ENCODE measurements at places on chromosomes 16 and 17. TPM values are rescaled to one million over a fixed set of nuclear protein-coding genes. Genes with fewer than 3 reads are reported as not detected.
A peak's percentile ranks its signal among the peaks of the same experiment; 100 is the strongest.

DNA sequence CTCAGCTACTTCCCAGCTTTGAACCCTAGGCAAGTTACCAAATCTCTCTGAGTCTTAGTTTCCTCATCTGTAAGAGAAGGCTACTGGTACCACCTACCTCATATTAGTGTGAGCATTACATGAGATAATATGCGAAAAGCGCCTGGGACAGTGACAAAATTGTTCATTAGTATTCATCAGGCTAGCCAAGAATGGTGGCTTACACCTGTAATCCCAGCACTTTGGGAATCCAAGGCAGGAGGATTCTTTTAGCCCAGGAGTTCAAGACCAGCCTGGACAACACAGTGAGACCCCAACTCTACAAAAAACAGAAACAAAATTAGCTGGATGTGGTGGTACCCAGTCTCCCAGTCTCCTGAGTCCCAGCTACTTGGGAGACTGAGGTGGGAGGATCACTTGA lies 3.3 kb downstream of the PLCD3 start:
- no peak for DNase-seq

- DNase-seq: no peak
Observed at GRCh38 chr17:82458885-82459424, 414 bp downstream of the NARF start.

DNA sequence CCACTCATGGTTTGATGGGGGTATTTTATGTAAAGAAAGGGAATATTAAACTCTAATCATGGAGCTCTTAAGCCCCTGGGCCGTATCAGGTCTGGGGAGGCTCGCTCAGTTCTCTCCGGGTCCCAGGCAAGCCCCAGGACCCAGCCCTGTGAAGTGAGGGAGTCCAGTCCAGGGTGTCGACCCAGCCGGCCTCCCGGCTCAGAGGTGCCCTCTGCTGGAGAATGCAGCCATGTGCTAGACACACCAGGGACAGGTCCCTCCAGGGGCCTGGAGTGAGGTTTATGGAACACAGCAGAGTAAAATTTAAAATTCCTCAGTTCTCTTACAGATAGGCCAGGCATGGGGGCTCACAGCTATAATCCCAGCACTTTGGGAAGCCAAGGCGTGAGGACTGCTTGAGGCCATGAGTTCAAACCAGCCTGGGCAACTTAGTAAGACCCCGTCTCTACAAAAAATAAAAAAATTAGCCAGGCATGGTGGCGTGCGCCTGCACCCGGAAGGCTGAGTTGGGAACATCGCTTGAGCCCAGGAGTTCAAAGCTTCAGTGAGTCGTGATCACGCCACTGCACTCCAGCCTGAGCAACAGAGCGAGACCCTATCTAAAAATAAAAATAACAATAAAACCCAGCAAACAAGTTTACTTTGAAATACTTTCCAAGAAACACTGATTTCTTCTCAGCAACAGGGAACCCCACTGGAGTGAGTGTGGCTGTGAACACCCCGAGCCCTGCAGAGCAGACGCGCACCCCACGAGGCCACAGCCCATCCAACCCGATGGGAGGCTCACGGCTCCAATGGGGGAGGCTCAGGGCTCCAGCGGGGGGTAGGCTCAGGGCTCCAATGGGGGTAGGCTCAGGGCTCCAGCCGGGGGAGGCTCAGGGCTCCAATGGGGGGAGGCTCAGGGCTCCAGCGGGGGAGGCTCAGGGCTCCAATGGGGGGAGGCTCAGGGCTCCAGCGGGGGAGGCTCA lies 72.2 kb downstream of the ZNF778 start:
- peak; percentile 69 for DNase-seq

DNA sequence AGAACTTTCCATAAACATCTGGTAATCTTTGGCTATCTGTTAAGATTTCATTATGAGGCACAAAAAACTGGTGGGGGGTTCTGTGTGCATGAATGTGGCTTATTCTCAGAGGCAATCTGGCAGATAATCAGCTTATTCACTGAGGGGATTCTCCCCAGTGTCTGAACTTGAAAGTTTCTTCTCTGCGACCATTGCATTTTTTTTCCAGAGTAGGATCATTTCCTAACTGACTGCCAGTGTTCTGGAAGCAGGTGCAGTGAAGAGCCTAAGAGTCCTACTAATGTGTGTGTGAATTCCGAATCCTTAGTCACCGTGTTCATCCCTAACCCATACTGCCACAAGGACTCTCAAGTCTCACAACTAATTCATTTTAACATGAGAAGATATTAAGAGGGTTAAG lies 64.9 kb upstream of the LRRC37A3 start:
- no peak for DNase-seq

DNA sequence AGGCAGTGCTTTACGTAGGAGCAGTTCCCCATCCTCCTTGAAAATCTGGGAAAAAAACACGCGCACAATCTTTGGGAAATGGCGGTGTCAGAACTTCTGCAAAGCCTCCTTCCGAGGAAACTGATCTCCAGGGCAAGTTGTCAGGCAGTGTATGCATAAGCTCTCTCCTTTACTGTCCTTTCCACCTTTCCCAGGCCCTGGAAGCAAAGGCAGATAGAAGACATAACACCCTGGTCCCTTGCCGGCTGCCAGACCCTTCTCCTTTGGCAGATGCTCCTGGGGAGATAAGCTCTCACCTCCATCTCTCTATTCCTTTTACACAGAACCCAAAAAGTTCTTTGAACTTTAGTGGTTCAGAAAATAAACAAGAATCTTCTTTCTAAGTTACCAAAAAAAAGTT lies 12.4 kb downstream of the TOB1 start:
- DNase-seq: no peak

DNA sequence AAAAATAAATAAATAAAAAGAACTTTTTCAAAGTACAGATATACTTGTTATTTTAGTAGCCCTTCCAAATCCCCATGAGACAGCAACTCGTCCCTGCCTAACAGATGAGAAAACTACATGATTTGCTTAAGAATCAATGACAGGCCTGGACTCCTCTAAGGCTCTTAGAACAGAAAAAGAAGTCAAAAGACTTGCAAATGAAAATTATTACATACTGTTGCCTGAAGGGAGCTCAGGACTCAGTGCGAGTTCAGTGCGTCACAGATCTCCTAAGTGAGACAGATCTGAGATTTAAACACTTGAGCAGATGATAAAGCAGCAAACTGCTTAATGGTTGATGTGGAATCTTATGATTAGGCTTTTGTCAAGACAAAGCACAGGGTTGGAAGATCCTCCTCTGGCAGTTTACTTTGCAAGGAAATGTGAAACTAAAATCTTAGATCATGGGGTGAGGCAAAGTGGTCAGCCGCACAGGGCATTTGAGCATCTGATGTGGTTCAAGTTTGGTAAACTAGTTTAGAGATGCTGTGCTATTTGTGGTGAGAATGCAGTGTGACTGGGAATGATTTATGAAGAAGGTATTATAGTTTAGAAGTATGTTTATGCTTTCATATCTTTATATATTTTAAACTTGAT lies 138.1 kb downstream of the TRIM37 start:
- DNase-seq: no peak

GRCh38 chr17:78046923-78047322 lies 81.6 kb downstream of the TMC6 start:
- no peak for DNase-seq

DNA sequence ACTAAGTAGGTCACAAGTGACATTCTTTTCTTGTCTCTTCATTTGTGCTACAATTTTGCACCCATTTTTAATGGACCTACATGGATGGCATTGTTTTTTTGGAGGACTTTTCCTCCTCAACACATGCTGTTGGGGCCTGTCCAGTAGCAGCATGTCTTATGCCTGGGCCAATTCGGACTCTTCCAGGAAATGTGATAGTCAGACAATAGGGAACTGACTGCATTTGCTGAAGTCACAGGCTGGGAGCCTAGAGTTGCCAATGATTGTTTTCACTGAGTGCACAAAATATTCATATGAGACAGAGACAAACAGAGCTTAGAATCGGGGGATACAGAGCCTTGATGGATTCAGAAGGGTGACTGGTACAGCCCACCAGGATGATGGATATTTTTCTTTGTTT lies 867.3 kb upstream of the GOT2 start:
- DNase-seq: no peak

DNA sequence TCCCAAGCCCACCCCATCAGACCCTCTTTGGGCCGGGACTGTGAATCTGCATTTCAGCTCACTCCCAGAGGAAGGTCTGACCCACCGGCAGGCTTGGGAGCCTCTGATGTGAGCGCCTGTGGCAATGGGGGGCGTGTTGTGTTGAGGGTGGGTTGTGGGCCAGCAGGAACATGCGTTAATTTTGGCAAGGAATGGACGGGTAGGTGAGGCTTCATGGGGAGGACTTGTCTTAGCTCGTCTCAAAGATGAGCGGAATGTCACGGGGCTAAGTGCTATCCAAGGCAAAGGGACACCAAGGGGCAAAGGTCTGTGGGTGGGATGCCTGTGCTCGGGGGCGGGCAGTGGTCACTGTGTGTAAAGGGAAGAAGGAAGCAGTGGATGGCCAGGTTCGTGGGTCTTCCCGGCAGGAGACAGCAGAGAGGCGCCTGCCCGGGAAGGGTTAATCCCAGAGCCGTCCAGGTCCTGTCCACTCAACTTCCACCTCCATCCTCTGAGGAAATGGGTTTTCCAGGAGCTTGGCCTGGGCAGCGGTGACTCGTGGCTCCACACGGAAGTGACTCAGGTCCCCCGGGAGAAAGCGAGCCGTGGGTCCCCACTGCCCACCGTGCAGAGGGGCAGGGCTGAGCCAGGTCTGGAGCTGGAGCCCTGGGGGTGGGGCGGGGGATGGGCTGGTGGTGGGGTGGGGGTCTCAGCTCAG lies 17.4 kb downstream of the ADGRG1 start:
- no peak for DNase-seq

PDILT gene
- total RNA-seq: not detected

DNA sequence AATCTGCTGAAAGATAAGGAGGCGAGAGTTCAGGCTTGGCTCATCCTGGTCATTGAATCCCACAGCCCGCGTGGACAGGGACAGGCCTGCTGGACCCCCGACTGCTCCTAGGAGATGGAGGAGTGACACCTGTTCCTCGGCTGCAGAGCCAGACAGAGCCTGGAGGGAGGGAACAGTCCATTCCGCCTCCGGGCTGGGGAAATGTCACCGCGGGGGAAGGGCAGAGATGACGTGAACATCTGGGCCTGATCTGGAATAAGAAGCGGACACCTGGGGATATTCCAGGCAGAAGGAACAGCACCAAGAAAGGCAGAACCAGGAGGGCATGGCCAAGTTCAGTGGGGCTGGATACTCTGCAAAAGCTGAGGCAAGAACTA lies 1.5 kb downstream of the ZNF747 start:
- DNase-seq: no peak

DNA sequence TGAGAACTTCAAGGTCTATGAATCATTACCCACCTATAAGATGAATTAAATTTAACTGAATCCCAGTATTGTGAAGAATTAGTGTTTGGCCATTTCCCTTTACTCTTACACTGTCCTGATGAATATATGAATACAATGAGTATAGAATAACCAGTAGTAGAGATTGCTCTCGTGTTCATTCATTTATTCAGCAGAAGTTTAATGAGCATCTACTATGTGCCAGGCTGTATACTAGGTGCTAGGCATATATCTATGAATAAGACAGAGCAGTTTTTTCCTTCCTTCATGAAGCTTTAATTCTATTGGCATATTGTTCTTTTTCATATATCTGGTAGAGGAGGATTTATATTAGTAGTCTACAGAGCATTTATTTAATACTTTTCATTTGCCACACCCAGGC lies 6.0 kb downstream of the GOSR1 start:
- DNase-seq: no peak

GRCh38 chr17:54277868-54278267 lies 455.1 kb downstream of the KIF2B start:
- DNase-seq: no peak

DNA sequence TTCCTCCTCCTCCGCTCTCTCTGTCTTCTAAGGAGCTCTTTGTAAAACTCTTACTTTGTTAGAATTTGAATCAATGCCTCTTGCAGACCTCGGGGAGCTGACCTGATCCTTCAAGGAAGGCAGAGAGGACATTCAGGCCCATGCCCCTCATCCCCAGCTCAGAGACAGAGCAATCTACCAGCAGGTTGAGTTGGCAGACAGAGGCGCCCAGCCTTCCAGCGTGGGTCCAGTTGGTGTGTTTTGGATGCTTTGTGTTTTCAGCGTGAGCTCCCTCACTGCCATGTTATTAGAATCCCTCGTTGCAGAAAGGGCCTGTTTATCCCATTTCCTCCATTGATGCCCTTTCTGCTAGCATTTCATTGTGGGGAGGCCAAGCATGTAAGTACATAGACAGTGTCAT lies 167.1 kb downstream of the CMIP start:
- no peak for DNase-seq

LPO gene
- total RNA-seq: not detected

DNA sequence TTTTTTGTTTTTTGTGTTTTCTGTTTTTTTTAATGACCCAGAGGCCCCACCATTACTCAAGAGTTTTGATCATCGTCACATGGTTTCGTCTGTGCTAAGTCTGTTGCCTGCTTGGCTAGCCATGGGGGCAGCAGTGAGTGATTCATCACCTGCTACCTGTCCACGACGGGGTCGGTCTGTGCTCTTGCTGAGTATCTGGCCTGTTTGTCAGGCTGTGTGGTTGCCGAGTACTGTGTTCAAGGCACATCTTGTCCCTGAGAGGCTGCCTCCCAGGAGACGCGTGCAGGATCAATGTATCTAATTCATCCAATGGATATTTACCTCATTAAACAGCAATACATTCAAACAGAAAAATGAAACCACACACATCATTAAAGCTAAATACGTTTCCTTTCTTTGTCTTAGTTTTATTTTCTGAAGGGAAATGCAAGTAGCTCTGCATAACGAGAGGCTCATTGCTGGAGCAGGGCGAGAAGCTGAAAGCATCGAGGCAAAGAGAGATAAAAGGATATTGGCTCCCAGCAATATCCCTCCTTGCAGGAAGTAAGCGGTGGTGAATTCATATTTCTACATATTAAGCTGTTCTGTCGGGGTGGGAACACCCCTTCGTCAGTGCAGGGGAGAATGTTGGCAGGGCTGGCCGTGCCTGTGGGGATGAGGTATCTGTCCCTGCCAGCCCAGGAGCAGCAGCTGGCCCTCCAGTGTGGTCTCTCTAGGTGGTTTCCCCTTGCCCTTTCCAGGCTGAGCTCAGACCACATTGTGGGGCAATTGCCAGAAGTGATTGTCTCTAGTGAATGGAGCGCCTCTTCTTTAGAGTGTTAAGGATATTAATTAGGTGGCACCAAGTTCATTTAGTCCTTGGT lies 166.2 kb upstream of the ASIC2 start:
- DNase-seq: no peak

RUNDC3A gene
- not detected for total RNA-seq

- DNase-seq: no peak
Observed at GRCh38 chr17:55332296-55333041, 67.7 kb downstream of the HLF start.

MPP3 gene
- total RNA-seq: 0.94 TPM

DNA sequence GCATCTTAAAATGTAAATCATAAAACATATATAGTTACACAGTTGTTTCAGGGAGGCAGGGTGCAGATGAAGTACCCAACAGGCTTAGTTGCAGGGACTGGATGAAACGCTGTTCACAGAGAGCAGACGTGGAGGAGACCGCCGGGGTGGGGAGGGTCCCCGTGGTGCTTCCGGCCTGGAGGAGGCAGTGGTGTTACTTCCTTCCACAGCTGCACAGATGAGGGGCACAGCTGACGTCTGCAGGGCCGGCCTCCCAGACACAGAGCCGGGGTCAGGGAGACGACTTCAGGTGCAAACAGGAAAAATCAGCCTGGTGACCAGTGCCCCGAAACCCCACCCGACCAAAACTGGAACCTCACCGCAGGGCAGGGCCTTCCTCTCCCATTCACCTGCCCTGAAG lies 17.1 kb downstream of the SPIRE2 start:
- no peak for DNase-seq

All from activated T-cell treated with anti-CD3 and anti-CD28 coated beads, Interleukin-2, amount 50 U/mL, for 4 hours (primary cell).